ENCODE measurements at places on chromosomes 16 and 17. TPM values are rescaled to one million over a fixed set of nuclear protein-coding genes. Genes with fewer than 3 reads are reported as not detected.

DNA sequence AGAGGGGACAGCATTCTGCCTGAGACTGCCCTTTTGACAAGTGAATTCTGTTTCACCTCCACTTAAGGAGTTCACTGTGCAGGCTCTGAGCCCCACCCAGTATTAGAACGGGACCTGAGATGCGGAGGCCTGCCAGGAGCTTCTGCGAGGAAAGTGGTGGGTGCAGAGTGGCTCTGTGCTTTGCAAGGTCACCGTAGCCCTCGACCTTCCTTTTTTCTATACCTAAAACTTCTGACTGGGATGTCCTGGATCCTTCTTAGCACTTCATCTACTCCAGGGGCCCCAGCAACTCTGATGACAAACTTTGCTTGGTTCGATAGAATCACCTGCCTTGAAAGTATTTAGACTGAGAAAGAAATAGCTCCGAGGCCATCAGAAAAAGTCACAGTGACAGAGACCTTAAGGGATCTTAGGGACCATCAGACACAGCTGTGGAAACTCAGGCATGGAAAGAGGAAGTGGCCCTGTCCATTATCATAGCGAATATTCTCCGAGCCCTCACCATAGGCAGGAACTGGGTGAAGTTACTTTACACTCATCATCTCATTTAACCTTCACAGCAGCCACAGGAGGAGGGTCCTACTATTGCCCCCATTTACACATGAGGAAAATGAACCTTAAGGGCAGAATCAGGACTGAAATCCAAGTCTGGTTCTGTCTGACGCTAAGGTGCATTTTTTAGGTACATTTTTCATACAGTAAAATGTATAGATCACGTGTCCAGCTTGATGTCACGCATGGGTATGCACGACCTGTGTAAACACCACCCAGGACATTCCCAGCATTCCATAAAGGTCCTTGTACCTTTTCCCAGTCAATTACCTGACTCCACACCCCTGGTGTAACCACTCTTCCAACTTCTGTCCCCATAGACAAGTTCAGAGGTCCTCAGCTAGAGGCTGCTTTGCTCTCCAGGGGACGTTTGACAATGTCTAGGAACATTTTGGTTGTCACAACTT, 676 bp upstream of the KRT13 start:
- no peak for DNase-seq

GRCh38 chr16:15487336-15488284, 53.2 kb downstream of the BMERB1 start:
- no peak for DNase-seq

- DNase-seq: peak; percentile 61
Measured at GRCh38 chr17:57892146-57892819, 42.4 kb upstream of the MRPS23 start.

DNA sequence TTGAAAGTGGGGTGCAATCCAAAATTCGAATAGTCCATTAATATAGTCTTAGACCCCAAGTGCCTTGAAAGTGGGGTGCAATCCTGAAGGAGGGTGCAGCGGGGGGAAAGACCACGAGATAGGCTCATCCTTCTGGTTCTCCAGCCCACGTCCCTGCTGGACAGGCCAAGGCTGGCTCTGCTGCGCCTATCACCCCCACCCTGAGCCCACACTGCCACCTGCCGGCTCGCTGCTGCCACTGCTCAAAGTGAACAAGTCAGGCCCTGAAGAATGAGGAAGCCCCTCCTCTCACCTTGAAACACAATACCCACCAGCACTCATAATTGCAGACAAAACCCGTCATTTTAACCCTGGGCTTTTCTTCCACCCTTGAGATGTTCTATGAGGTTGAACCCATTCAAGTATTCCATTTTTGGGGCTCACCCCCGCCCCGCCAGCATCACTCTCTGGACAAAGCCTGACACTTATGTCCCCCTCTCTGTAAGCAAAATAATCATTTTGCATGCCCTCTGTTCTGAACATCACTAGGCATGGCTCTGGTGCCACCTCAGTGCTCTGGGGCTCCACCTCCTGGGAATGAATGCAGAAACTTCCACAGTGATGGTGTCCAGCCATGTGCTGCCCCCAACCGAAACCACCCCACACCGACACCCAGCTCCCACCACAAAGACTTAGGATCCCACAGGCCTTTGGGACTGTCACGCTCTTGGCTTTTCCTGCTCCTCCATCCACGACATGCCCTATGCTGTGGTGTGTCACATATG, 56.8 kb downstream of the BEAN1 start:
- peak; percentile 48 for DNase-seq

DNA sequence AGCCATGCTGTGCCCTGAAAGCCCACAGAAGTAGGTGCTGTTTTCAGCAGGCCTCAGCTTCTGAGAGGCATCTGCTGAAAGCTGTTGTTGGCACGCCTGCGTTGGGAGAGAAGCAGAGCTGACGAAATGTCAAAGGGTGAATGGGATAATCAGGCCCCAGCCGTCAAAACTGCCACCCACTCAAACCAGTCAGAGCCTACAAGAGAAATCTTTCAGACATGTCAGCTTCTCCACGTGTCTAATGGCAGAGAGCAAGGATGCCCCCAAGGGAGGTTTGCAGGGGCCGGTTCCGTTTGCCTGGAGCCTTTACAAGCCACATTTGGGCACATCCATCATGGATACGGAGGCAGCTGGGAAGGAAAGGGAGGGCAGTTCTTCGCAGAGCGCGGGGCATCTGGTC, 568.2 kb upstream of the EEF2KMT start:
- DNase-seq: no peak

Gene IRX6
- total RNA-seq: not detected

Gene ABCC11
- not detected for total RNA-seq

Gene DHRS7C
- total RNA-seq: not detected

Gene CTRL
- total RNA-seq: 2.0 TPM

Gene ALOX15
- total RNA-seq: not detected

Gene SBK1
- 2.4 TPM for total RNA-seq

GRCh38 chr17:48997103-48997826, at the start of gene IGF2BP1:
Gene IGF2BP1 (plus strand): TSS chr17:48997385. CDS start chr17:48997746, 361 bp downstream.
- DNase-seq: no peak

Gene CACNG5
- 0.21 TPM for total RNA-seq

GRCh38 chr17:49108318-49108717, 24.3 kb upstream of the B4GALNT2 start:
- DNase-seq: no peak

DNA sequence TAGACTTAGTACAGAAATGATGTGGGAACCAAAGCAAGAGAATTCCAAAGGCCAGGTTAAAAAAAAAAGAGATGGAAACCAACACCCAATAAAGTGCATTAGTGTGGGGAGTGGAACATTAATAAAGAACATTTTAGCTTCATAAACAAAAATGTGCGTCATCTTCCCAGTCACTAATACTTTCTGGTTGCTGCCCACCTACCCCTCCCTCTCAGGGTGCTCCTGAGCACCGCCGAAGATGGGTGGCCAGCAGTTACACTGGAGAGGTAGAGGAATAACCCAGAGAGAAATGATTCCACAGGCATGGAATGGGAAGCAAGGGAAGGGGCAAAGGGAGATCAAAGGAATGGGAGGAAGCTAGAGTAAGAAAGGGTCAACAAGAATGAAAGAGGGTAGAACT, 6.0 kb upstream of the CHD3 start:
- no peak for DNase-seq

GRCh38 chr17:8359769-8360168, 16.7 kb downstream of the KRABD2 start:
- DNase-seq: no peak

- no peak for DNase-seq
Measured at GRCh38 chr16:48609652-48610029, 339 bp downstream of the N4BP1 start.

Gene ANKRD13B
- 31.4 TPM for total RNA-seq

GRCh38 chr17:62660629-62661118, 33.2 kb downstream of the MRC2 start:
- DNase-seq: no peak

DNA sequence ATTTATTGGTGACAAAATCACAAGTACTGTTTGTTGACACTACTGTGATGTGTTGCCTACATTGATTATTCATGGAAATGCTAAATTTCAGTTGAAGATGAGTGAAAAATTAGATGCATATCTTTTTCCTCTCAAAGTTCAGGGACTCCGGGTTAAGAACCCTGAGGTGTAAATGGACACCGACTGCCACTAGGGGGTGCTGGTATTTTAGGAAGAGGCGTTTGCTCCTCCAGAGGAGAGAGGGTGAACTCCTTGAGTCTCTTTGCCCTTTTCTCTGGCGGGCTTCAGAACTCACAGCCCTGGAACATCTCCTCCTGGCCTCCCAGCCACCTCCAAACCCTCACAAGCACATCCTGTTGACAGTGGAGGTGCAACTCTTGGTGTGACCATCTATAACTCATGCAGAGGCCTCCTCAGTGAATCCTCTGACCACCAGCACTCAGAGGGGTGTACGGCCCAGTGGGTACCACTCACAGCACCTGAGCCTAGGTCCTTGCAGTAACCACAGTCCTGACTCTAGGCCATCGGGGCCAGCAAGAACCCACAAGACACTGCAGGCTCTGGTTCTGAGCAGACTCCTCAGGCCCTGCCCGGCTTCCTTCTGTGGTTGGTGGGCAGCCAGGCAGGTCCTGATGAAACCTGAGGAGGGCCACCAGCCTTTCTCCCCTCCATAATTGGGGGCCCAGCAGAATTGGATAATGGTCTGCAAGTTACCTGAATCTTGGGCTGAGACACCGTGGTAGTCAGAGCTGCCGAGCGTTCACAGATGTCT, 26.2 kb upstream of the PIK3R5 start:
- no peak for DNase-seq

- DNase-seq: no peak
Measured at GRCh38 chr17:38352245-38353085, 821 bp downstream of the SOCS7 start.

Gene CSH2
- not detected for total RNA-seq

Gene SHMT1
- total RNA-seq: 21.7 TPM

DNA sequence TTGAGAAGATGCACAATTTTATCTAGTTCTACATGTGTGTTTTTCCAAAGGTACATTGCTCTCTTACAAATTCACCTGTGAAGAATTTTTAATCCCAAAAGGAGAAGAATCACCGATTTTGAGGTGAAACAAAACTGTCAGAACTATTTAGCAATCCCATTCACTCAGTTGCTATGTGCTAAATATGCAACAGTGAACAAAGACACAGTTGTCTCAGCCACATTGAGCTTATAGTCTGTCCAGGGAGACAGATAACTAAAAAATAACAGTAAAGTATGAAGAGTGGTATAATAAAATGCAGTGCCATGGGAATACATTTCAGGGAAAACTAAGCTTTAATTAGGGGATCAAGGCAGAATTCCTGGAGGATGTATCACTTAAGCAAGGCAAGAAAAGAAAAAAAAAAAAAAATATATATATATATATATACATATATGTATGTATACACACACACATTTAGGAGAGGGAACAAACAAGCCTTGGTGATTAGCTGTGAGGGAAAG, 110.4 kb downstream of the SPAG9 start:
- DNase-seq: no peak

Gene ICAM2
- 0.33 TPM for total RNA-seq

GRCh38 chr17:55282379-55282702, 17.6 kb downstream of the HLF start:
- no peak for DNase-seq

DNA sequence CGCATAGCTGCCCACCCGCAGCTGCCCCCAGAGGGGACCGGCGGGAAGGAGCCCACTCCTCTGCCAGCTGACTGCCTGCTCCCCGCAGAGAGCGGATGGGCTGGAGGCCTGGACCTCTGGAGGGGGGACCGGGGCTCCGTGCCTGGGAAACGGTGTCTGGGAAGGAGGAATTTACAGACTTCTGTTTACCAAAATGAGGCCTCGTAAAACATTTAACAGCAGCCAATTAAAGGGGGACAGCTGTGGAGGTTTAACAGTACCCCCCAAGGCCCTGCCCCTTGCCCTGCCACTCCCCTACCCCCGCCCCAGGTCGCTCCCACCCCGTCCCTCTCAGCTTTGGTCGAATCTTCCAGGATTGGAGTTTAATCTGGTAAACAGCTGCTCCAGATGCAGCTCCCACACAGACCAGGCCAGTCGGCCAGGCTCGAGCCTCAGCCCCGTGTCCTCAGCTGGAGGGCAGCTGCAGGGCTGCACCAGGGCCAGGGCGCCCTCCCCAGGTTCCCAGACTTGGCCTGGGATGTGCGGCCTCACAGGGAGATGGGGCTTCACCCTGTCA, 41.1 kb downstream of the BAHCC1 start:
- no peak for DNase-seq

Gene NUP93
- 88.5 TPM for total RNA-seq

DNA sequence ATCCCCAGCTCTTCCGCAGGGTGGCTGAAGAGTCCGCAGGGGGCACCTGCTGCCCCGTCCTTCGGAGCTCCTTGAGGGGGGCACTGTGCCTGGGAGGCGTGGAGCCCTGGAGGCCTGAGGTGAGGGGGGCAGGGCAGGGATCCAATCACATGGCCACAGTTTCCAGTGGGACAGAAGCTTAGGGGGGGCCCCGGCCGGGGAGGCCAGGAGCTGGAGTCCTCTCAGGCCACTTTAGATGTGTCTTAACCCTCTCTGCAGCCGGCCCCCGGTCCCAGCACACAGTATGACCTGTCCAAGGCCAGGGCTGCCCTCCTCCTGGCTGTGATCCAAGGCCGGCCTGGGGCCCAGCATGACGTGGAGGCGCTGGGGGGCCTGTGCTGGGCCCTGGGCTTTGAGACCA, 10.8 kb downstream of the ZNF213 start:
- no peak for DNase-seq

GRCh38 chr16:87542531-87543102, 49.8 kb upstream of the ZCCHC14 start:
- DNase-seq: no peak

- no peak for DNase-seq
Measured at GRCh38 chr16:86775511-86775921, 197.2 kb downstream of the FOXL1 start.

GRCh38 chr17:74763565-74764387, 12.4 kb downstream of the NAT9 start:
- no peak for DNase-seq

DNA sequence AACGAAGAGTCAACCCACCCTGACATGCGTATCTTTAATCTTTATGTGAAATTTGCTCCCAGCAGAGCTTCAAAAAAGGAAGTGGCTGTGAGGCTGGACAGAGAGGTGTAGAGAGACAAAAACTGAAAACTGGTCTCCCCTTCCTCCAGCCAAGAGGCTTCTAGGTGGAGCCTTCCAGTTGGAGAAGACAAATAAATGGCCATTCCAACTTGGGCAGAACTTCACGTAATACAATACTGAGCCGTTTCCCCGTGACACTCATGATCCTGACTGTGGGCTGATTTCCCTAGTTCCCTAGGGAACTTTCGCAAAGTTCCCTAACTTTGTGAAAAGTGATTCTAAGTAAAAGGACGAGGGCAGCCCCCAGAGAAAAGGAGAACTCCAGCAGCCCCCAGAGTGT, 78.8 kb downstream of the ZFHX3 start:
- no peak for DNase-seq

DNA sequence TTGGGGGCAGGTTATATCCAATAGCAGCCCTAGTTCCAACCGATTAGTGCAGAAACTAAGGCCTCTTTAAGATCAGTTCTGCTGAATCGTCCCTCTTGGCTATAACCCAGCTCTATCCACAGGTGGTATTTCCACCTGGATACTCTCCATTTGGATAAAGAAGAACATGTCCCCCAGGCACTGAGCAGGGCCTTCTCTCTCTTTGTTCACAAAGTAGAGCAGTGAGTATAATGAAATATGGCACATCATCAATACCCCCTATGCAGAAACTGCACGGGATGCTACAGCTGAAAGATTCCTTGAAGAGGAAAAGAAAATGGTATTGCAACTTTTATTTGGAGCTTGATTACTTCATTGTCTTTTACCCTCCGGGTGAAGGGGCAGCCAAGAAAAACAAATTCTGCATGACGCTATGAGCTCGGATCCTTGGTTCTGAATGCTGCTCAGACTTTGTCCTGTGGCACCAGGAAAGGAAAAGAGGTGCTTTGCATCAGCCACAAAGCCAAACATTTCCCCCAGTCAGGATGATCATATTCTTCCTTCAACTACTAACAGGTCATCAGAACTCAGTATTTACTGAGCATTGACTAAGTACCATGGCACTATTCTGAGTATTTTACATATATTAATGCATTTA, 399.7 kb downstream of the NPIPA8 start:
- DNase-seq: no peak

Data from Panc1 (cell line).